ENCODE measurements at places on chromosomes 5 and 9. TPM values are rescaled to one million over a fixed set of nuclear protein-coding genes. Genes with fewer than 3 reads are reported as not detected.

GRCh38 chr5:161009194-161009593, 157.2 kb upstream of the ATP10B start:
- no peak for ATAC-seq

DNA sequence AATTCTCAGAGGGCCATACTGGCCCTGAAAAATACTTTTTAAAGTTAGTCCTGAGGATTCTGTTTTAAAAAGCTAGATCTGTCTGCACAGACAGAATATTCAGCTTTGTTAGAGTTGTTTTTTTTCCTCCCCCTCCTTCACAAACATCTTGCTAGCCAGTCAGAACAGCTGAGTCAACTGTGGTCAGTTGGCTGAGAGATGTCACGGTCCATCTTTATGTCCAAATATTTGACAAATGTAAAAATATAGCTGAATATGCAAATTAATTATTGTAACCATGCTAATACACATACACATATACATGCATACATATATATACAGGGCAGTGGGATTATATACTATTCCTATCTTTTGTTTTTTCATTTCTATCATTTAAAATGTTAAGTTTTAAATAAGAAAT, 33.9 kb downstream of the UNC13B start:
- no peak for ATAC-seq

- ATAC-seq: no peak
These were observed 74.3 kb upstream of the STXBP1 start for GRCh38 chr9:127537792-127538191.

DNA sequence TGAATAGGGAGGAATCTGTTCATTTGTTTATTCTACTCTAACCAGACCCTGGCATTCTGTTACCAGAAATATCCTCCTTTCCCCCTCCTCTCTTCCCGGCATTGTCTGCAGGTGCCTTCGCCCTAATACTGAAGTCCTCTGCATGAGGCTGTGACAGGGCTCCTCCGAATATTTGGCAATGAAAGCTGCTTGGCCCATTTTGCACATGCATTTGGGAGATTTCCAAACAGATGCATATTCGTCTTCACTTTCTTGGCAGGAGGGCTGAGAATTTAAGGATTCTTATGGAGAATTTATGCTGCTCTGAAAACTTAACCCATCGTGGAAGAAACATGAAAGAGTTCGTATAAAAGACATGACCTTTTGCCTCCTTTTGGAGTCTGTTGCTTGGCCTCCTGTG, 484.0 kb downstream of the ZNF608 start:
- ATAC-seq: no peak

GRCh38 chr9:113484258-113484730, 20.8 kb downstream of the RGS3 start:
- peak; percentile 60 for ATAC-seq

- ATAC-seq: no peak
These were observed 3.2 kb downstream of the ELL2 start for GRCh38 chr5:95958310-95959014.

DNA sequence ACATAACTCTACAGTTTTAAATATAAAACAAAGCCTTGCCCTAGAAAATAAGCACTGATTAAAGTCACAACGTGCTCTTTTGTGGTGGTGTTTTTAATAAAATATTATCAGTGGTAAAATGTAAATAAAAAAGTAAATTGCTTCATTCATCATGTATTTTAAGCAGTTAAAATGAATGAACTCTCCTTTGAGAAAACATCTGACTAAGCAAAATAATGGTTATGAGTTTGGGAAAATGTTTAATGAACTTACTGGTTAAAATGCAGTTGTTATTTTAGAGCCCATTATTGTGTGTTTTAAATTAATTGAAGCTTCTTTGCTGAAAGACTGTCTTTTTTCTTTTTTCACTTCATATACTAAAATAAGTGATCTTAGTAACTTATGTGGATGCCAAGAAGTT, 1007.5 kb upstream of the ARRDC3 start:
- no peak for ATAC-seq

- ATAC-seq: no peak
These were observed 8.3 kb downstream of the ZDHHC11B start for GRCh38 chr5:775961-776861.

DNA sequence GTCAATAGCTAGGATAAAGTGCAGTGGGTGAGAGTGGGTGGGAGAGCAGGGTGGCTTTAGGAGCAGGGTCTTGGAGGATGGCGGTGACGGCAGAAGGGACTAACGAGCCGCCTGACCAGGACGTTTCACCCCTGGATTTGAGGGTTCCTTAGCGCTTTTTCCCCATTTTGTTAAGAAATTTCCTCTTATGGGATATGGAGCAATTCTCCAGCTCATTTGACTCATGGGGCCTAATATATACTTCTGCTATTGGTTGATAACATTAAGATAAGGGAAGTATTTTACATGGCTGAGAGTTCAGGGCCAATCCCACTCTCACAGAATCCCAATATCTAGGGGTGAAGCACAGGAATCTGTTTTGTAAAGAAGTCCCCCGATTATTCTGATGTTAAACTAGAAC, 17.6 kb downstream of the CD180 start:
- no peak for ATAC-seq

DNA sequence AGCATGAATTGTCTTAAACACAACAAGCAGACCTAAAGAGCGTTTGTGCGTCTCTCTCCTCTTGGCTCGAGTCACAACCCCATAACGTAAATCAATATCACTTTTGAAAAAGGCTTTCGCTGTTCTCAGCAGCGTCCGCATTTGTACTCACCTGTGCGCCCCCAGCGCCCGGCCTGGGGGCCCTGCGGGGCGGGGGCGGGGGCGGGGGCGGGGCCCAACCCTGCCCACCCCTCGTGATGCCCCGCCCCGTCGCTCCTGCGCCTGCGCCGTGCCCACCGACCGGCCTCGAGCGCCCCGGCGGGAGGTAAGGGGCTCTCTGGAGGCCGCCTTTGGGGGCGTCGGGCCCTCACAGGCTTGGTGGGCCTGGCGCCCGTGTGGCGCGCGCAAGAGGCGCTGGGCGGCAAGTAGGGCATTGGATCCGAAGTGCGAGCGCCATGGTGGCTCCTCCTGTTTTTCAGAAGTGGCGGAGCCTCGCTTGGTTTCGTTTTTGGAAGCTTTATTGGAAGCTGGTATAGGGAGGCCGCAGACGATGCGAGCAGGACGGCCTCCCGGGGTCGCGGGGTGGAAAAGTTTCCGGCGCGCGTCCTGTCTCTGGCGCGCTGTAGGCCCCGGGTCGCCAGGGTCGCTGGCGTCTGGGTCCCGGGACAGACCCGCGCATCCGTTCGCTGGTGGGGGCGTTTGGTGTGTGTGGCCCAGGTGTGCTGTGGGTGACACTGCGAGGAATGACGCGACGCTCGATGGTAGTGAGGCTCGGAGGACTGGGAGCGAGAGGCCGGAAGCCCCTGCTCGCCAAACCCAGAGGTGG, at the start of gene STX17:
TSS of gene STX17 (plus strand) at position 252 of the 805 bp plus-strand sequence. CDS start 8,586 bp downstream, outside the sequence.
- ATAC-seq: peak; percentile 92

GRCh38 chr9:136484153-136485048, 1.6 kb upstream of the SEC16A start:
- ATAC-seq: no peak

- no peak for ATAC-seq
These were observed 152.1 kb upstream of the GRAMD2B start for GRCh38 chr5:126271141-126271540.

GRCh38 chr5:95741458-95741857, 10.3 kb downstream of the RHOBTB3 start:
- no peak for ATAC-seq

- ATAC-seq: no peak
These were observed 170.7 kb upstream of the RASEF start for GRCh38 chr9:83233647-83234046.

GRCh38 chr5:368183-369084, 46.9 kb downstream of the AHRR start:
- ATAC-seq: no peak

DNA sequence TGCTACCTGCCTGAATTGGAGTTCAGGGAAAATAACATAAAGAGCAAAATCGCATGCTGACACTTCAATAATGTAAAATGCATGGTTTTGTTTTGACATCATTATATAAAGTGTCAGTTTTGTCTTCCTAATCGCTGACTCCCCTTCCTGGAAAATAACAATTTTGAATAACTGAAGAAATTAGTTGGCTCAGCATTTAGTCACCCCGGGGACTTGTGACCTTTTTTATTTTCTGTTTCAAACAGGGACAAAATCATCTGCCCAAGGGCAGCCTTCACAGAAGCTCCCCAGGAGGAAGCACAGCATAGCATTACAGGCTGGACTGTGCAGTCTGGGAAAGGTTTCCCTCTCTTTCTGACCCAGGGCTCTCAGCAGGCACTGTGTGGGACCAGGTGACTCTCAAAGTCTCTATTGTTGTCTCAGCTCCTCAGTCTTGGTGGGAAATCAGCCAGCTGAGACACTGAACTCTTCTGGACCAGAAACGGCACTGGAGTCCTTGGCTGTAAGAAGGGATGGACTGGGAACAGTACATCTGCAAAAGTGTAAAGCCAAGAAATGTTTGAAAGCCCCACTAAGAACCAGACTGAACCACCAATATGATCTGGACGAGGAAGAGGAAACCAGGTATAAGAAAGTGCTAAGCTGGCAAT, 671.3 kb upstream of the KLF4 start:
- no peak for ATAC-seq

DNA sequence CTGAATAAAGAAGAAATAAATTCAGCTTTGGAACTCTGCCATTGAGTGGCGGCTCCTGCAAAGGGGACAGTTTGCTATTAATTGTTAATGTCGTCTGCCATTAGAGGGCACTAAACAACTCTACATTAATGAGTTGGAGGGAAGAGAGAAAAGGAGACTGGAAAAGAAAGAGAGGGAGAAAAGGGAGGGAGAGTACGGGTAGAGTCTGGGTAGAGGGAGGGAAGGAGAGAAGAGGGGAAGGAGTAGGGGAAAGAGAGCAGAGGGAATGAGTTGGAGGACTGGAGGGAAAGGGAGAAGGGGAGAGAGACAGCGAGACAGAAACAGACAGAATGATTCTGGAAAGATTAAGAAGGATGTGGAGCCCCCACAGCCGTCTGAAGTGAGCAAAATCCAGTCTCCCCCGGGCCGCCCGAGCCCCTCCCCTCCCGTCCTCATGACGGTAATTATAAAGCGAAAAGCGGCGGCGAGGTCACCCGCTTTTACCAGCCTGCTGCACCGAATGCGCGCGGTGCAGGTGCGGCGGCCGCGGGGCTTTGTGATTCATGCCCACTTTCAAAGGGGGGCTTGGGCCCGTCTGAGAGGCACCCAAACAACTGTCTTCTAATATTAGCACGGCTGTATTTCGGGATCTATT, 1.9 kb upstream of the FST start:
- ATAC-seq: no peak

GRCh38 chr5:59597690-59598546, 295.6 kb downstream of the PDE4D start:
- ATAC-seq: no peak

- no peak for ATAC-seq
These were observed 9.4 kb upstream of the HAVCR1 start for GRCh38 chr5:157068339-157068738.

- ATAC-seq: no peak
These were observed 24.4 kb upstream of the SLC1A1 start for GRCh38 chr9:4465910-4466309.

TNFSF8 gene
- total RNA-seq: 3.9 TPM

SLC6A19 gene
- total RNA-seq: not detected

FAM221B gene
- total RNA-seq: not detected

PCDHB10 gene
- total RNA-seq: 6.4 TPM

TRPM3 gene
- 0.27 TPM for total RNA-seq

GLDC gene
- total RNA-seq: 0.40 TPM

CLTA gene
- total RNA-seq: 174 TPM

SLC34A1 gene
- total RNA-seq: 0.12 TPM

C7 gene
- 707 TPM for total RNA-seq
